ENCODE measurements at places on chromosomes 13 and 19.

- DNase-seq: no peak
Observed at GRCh38 chr19:10389863-10390262, 9.5 kb upstream of the TYK2 start.

DNA sequence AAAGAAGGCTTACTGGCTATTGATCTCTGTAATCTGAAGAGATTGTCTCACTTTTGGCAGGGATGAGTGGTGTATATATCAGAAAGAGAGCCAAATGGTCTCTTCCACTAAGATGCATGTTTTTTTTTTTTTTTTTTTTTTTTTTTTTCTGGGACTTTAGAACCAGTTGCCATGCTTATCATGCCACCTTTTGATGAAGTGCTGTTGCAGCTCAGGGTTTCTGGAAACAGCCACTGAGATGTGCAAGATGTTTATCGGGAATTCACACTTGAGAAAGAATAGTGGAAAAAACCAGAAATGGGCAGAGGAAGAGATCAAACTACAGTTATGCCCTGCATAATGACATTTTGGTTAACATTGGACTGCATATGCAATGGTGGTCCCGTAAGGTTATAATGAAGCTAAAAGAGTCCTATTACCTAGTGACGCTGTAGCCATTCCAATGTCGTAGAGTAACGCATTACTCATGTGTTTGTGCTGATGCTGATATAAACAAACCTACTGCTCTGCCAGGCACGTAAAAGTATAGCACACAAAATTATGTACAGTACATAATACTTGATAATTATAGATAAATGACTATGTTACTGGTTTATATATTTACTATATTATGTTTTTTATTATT lies 121.0 kb downstream of the KLF5 start:
- no peak for DNase-seq

DNA sequence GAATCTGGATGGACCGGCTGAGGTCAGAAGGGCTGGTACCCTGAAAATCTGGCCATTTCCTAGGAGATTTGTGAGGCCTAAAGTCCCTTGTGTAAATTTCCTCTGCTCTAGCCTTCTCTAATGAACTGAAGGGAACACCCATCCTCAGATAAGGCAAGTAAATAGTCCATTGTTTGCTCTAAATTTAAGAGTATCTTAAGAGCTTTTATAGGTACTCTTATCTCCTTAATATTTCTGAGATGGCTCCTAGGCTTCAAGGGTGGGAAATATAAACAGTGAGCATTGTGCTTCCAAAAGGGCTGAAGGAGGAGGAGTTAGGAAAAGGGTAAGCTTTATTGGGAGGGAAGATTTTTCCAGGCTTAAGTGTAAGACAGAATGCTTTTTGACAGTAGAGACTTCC lies 148.7 kb upstream of the EDNRB start:
- no peak for DNase-seq

- DNase-seq: no peak
Observed at GRCh38 chr13:52447815-52448552, 2.5 kb downstream of the VPS36 start.

GRCh38 chr13:35856721-35857364 lies 274.3 kb downstream of the DCLK1 start:
- no peak for DNase-seq

DNA sequence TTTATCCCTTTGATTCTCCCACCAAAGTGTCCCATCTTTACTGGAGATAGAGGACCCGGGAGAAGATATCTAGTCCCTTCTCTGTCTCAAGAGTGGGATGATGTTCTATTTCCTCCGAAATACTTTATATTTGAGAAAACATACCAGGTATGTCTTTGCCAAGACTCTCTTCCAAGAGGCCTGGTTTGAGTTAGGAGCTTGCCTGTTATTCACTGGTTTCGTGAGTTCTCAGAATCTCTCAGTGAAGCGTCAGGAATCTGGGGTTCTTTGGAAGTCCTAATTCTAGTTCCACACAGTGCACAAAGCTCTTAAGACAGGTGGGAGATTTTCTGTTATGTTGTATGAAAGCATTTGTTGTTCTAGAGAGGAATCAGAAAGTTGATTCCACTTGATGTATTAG lies 182.0 kb downstream of the DNAJC15 start:
- no peak for DNase-seq

GRCh38 chr19:41421973-41422372 lies 5.2 kb downstream of the B3GNT8 start:
- no peak for DNase-seq

DNA sequence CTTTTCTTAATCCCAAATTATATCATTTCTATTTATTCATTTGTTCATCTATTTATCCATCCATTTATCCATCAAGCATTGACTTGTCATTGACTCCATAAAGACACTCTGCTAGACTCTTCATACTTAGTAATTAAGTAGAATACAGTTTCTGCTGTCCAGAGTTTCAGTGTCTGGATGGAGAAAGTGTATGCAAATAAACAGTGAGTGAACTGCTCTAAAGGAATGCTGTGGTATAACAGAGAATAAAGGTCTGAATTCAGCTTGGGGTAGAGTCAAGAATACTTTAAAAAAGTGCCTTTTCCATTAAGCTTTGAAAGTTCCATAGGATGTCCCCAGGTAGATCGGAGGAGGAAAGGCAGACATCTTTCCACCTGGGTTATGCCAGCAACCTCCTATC lies 51.4 kb downstream of the RAP2A start:
- DNase-seq: no peak

- no peak for DNase-seq
Observed at GRCh38 chr13:97215325-97215724, 6.8 kb upstream of the MBNL2 start.

DNA sequence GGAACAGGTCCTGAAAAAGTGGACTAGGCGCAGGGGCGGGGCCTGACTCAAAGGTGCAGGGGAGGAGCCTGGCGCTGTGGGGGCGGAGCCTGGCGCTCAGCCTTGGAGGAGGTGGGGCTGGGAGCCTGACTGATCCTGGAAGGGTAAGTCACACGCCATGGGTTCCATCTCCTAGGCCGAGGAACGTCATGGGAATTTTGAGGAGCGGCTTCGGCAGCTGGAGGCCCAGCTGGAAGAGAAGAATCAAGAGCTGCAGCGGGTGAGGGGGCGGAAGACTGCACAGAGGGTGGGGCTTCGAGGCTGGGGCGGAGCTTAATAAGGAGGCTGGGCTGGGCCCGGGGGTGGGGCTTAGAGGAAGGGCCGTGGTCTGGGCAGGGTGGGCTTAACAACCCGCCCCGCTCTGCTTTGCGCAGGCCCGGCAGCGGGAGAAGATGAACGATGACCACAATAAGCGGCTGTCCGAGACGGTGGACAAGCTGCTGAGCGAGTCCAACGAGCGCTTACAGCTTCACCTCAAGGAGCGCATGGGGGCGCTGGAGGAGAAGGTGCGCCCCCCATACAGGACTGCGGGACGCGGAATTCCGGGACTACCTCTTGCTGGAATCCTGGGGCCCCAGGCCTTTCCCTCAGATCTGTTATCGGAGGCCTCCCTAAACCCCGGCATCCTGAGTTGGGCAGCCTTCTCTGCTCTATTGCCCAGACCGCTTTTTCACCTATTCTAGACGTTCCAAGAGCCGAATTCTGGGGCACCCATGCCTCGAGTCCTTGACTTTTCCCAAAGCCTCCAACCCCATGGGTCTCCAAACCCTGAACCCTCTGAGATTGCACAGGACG lies 14.5 kb downstream of the PPFIA3 start:
- no peak for DNase-seq

GRCh38 chr19:10112037-10112761 lies 706 bp downstream of the P2RY11 start:
- no peak for DNase-seq

GRCh38 chr13:31224174-31224669 lies 24.4 kb downstream of the B3GLCT start:
- no peak for DNase-seq

DNA sequence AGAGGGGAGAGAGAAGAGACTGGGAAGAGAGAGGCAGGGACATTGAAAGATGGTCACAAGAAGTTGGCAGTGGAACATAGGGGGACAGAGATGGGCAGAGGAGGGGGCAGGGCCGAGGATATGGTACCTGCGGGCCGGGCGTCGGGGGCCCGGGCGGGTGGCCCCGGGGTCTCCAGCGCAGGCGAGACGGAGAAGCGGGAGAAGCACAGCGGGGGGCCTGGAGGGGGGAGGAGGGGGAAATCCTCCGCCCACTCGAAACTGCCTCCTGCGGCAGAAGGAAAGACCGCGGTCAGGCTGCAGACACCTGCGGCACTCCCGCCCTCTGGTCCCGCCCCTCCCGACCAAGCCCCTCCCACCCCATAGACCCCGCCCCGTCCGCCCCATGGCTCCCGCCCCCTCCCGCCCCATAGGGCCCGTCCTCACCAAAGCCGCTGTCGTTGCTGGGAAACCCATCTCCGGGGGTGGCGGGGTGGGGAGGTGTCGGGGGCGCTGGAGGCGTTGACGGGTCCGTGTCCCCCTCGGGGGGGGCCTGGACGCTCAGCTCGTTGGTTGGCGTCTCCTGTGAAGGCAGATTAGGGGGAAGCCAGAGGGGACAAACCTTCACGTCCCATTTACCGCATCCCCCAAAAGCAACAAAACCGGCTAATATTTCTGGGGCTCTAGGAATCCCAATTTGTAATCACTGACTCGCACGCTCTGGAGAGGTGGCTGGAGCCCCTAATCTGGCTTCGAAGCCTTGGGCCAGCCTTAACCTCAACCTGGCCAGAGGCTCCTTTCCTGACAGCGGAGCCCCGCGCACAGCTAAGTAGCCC lies 20.4 kb downstream of the LMTK3 start:
- no peak for DNase-seq

DNA sequence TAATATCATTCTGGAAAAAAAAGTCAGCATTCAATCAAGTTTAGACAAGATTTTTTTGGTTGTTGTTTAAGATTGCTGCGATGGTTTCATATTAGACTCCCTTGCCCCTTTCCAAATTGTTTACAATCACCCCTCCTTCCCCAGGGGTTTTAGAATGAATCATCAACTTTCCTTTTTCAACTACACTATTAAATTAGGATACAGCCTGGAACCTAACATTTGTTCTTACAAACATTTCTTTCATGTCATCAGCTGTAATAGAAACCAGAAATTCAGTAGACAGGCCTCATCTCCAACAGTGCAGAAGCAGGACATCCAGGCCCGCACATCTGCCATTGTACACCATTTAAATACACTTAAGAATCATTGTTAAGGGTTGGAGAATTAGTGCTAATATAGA lies 44.4 kb upstream of the WDFY2 start:
- DNase-seq: no peak

DNA sequence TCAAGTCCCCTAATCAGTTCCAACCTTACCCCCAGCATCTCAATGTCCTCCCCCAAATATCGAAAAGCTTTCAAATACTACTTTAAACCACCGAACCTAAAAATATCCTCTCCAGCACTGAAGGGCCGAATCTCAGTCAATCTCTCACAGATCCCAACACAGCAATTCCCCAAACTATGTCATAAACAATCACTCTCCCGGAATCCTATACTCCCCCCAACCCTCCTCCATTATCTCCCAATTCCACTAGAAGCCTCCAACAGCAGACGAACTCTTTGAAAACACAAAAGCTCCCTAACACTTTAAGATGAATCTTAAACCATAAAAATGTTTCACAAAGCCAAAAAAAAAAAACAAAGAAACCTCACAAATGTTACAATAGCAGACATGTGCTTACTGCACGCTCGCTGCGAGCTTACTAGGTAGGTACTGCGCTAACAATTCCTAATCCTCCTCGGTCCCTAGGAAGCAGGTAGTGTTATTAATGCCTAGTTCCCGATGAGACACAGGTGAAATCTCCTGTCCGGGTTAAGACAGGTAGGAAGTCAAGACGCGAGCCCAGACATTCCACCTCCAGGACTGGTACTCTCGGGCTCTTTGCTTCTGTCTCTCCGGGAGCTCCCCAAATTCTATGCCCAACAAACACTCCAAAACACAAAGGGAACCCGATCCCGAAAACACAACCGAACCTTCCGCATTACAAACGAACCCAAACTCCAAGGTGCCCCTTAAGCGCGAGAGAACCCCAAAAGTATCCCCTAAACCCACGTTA lies 14.2 kb downstream of the FBXO46 start:
- no peak for DNase-seq

DNA sequence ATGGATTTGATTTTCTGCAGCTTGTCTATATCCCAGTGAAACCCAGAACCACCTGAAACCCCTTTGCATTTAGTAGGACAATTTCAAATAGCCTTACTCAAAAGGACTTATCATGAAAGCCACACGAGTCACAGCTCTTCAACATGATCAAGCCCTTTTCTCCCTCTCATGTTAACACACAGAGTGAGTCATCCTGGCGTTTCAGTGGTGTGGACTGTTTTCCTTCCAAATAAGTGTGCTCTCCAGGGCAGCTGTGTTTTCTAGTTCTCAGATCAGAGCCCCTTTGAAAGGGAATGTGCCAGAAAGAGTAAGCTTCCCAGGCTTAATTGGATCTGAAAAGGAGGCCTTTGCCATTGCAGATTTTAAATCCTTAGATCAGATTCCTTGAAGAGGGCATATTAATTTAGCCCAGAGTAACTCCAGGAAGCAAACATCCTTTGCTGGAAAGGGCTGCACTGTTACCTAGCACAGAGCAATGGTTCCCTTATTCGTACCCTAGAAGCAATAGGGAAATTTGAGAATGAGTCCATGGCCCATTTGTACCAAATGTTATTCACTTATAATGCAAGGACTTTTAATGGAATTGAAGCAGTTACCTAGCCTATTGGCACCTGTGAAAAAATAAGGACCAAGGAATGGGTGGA lies 51.3 kb downstream of the ERICH6B start:
- no peak for DNase-seq

DNA sequence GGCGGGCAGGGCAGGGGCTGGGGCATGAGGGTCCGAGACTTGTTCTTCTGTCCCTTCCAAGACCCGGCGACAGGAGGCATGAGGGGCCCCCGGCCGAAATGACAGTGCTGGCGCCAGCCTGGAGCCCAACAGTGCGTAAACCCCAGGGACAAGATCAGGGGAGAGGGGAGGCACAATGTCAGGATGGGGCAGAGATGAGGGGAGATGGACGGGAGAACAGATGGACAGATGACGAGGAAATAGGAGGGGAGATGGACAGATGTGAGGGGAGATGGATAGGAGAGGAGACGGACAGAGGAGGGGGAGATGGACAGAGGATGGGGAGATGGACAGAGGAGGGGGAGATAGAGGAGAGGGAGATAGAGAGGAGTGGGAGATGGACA lies 518 bp downstream of the FLT3LG start:
- no peak for DNase-seq

- DNase-seq: no peak
Observed at GRCh38 chr19:16418597-16418962, 53.2 kb downstream of the EPS15L1 start.

GRCh38 chr13:95620825-95621498 lies 23.5 kb downstream of the DZIP1 start:
- DNase-seq: no peak

GRCh38 chr13:20721454-20722357 lies 18.2 kb downstream of the IL17D start:
- no peak for DNase-seq

DNA sequence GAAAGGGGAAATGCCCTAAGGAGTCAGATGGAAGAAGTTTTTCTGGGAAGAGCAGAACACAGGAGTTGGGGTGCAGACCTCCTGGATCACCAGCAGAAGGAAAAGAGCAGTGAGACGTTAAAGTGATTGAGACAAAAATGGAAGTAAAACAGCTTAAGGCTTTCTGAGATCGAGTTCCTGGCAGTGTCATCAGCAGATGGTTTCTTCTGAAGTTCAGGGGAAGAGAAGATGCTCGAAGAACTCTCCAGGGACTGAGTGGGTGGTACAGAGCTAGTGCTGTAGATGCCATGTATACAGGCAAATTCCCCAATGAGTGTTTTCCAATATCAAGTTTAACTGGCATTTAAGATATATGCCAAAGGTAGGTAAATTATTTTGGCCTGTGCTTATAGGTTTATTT lies 272.2 kb upstream of the KLF12 start:
- no peak for DNase-seq

All from NCI-H1436 treated with DMSO at 0.1 percent for 48 hours (cell line).